ENCODE measurements at places on chromosomes 4 and X.

DNA sequence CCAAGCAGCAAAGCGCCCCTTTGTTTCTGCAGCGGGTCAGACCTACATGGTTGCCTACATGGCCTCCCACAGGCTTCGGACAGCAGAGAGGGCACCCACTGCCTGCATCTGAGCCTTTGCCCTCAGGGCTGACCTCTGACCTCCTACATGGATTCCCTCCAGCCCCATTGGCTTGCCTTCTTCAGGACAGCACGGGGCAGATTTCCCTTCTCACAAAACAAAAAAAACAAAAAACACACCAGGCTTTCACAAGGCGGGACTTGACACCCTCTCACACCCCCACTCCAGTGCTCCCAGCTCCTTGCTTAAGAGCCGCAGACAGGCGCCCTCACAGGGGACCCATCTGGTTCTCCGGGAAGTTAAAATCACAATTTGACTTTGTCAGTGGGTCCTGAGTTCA lies 32.9 kb downstream of the ZFYVE28 start:
- DNase-seq: no peak

- no peak for DNase-seq
Observed at GRCh38 chr4:27278615-27279375, 418.2 kb downstream of the STIM2 start.

GRCh38 chrX:531611-531936 lies 99.0 kb upstream of the SHOX start:
- no peak for DNase-seq

DNA sequence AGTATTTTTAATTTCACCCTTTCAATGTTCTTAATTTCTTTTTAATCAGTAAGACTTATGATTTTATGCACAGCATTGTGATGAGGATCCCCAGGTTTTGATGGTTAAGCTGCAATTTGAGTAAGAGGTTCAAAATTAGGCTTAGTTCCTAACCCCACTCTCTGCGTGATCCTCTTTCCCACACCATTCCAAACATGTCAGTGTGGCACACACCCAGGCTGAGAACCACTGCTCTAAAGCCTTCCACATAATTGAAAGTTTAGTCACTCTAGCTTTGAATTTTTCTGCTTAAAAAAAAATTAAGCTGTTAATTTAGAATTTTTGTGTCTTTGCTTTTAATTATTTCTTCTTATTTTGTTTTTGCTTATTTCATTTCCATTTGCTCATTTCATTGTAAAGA lies 68.8 kb upstream of the SLC7A11 start:
- no peak for DNase-seq

GRCh38 chrX:50075630-50076339 lies 125.0 kb downstream of the AKAP4 start:
- DNase-seq: no peak

- DNase-seq: no peak
Observed at GRCh38 chr4:185685804-185686203, 126.2 kb downstream of the SORBS2 start.

GRCh38 chr4:89263265-89263664 lies 44.3 kb downstream of the GPRIN3 start:
- DNase-seq: no peak

- no peak for DNase-seq
Observed at GRCh38 chrX:131795442-131796229, 227.5 kb upstream of the STK26 start.

GRCh38 chrX:57906790-57907189 lies 3.5 kb downstream of the ZXDA start:
- DNase-seq: no peak

DNA sequence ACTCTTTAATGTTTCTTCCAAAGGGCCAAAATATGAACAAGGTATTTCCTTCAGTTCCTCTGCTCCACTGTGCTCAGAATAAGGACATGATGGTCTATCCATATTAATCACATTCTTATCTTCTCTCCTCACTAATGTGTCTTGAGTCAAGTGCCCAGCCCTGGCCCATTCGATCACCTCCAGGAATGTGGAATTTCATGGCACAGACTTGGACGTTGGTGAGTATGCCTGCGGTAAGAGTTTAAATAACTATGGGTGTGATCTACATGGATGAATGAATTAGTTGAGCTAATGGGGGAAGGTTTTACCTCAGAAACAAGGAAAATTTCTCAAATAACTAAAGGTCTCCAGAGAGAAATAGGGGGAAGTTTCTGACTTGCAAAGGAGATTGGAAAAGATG lies 174.0 kb downstream of the NPFFR2 start:
- DNase-seq: no peak

DNA sequence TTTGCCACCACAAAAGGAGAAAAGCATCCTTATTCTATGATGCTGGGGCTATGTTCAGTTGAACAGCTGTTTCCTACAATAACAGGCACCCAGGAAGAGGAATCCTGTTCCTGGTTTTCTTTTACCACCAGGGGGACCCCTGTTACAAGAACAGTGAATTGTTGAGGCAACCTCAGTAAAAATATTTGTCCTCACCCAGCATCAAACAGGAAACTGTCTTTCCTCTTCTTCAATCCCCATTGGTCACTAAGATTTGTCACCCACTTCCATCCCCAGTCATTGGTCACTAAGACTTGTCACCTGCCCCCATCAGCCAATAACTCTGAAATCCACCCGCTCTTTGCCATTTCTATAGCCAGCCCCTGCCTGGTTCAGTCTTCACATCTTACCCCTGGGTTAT lies 143.5 kb upstream of the GALNT7 start:
- peak; percentile 71 for DNase-seq

DNA sequence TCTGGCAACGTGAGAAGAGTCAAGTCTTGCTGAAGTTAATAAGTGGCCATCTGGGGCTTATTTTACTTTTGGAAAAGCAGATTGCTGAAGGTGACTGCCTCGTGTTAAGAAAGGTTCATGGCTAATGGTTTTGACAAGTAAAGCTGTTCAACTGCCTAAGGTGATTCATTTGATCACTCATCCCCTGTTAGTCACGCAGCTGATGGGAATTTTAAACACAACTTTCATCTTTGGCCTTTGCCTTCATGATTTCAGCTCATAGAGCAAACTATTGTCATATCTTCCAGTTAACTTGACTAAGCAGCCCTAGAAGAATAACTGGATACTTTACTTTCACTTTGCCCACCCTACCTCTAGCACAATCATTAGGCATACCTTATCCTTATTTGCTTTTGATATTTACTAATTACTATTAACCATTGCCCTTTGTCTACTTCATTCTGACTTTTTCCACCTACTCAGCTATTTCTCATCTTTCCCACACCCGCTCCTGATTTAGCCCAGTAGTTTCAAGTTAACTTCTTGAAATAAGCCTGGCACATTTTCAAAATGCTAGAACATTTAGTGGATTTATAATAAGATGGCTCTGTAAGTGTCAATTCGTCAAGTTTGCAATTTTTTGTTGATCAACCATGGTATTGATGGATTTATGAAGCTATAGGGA lies 170.6 kb upstream of the S100G start:
- no peak for DNase-seq

GRCh38 chrX:31126205-31126604 lies 54.4 kb upstream of the FTHL17 start:
- no peak for DNase-seq

DNA sequence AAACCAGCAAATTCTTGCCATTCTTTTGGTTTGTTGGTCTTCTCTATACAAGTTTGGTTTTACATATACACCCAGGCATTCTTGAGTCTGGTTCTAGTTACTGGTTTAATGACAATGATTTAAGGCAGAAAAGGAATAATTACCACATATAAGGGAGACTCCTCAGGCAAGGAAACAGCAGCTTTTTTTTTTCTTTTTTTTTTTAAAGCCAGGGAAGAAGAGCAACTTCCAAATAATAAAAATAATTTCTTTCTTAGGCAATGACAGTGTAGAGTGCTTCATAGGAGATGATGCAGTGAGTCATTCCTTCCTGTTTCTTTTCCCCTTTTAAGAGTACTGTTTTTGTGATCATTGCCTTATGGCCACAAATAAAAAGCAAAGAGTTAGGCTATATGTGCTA lies 289.7 kb downstream of the DKK2 start:
- DNase-seq: no peak

GRCh38 chr4:153127760-153128494 lies 76.3 kb upstream of the TRIM2 start:
- peak; percentile 83 for DNase-seq

GRCh38 chrX:151538190-151539122 lies 25.0 kb upstream of the PASD1 start:
- DNase-seq: no peak

DNA sequence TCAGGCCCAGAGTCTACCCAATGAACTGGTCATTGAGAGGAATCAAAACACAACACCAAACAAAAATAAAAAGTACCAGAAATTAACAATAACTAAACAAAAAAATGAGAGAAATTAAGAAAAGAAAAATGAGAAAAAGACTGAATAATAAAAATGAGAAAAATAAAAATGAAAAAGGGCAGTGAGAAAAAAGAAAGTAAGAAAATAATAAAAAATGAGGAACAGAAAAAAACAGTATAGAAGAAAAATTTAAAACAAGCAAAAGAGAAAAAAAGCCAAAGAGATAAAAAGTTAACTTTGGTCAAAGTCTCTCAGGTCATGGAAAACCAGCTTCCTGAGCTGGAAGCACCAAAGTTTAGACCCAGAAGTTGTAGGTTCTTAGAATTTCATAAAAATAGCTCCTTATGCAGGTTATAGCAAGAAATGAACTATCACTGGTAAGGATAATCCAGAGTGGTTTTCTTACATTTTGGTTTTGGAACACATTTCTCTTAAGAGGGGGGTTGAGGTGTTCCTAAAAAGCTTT lies 51.0 kb upstream of the WDR17 start:
- no peak for DNase-seq

DNA sequence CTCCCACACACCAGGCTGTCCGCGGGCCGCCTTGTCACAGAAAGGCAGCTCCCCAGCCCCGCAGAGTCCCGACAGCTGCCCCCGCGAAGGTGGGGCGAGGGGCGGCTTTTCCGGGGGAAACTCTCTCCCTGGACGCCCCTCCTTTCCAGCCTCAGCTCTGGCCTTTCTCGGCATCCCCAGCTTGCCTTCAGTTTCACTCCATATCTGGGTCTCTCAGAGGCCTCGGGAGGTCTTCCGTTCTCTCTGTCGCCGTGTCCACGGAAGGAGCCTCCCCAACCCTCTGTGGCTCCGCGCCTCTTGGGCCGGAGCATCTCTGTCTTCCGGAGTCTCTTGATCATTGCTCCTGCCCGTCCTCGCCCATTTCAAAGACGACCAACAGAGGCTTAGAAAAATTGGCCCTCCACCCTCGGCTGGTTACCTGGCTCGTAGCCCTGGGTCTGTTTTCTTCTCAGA lies 6.1 kb upstream of the MSX1 start:
- no peak for DNase-seq

DNA sequence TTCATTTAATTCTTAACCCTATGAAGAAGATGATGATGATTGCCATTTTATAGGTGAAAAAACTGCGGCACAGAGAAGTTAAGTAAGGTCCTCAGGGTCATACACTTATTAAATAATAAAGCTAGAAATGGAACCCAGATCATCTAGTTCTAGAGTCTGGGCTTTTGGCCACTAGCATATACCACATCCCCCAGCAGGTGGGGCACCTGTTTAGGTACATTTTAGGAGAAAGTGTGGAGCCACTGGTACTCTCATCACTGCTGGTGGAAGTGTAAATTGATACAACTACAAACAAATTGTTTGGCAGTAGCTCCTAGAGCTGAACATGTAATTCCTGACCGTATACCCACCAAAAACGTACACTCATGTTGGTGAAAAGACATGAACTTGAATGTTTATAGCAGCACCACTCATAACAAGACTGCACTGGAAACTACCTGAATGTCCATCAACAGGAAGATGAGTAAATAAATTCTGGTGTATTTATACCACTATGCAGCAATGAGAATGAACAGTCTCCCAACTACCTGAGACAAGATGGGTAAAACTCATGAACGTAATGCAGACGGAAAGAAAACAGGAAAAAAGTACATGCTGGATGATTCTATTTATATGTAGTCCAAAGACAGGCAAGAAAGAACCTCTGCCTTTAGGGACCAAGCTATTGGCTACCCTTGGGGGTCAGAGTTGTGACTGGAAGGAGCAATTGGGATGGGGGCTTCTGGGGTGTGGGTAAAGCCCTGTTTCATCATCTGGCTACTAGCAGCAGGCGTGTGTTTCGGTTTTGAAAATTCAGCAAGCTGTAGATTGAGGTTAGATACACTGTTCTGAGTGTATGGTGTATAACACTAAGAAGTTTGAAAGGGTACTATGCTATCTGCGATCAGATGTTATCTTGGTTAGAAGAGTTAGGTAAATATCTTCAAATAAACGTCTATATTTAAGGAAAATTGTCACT lies 72.3 kb upstream of the ADGRG2 start:
- DNase-seq: no peak

GRCh38 chr4:101282076-101282844 lies 65.1 kb downstream of the PPP3CA start:
- DNase-seq: no peak
